ENCODE measurements at places on chromosomes 2 and 18. TPM values are rescaled to one million over a fixed set of nuclear protein-coding genes. Genes with fewer than 3 reads are reported as not detected.

The XPO1 gene
- 236 TPM for total RNA-seq

The DSC3 gene
- not detected for total RNA-seq

The PCARE gene
- not detected for total RNA-seq

DNA sequence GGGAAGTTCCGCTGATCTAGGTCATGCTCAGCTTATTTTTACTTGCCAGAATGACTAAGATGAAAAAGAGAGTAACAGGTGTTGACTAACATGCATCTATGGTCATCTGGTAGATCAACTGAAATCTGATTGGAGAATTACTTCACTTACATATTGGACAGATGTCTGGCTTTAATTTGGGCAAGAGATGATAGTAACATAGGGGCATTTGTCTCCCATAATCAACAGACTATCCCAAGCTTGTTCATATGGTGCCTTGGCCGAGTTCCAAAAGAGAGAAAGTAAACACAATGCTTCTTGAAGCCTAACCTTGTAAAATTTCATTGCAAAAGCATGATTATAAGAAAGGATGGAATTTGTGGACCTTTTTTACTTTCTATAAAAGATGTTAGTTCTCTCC lies 503.7 kb downstream of the ADCYAP1 start:
- no peaks in the 10 kb centered on the region for H3K27me3 ChIP-seq
- no peak overlapping the region for H3K27ac ChIP-seq
- no peak for DNase-seq
- H3K4me1 ChIP-seq, result peaks cover 20% of the 10 kb centered on the region

DNA sequence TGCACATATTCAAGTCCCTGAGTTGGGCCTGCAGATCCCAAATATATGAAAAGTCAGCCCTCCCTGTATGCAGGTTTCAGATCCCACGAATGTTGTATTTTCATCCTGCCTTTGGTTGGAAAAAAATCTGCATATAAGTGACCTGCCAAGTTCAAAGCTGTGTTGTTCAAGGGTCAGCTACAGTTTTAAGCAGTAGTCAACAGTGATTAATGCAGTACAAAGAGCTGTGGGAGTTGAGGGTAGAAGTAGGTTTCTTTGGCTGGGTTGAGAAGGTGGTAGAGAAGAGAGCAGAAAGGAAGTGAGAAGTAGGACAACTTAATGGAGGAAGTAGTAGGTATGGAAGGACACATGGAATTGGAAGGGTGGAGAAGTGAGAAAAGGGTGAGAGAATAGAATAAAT lies 127.9 kb downstream of the ANKRD44 start:
- no peak overlapping the region for H3K27ac ChIP-seq
- no peaks in the 10 kb centered on the region for H3K36me3 ChIP-seq
- no peak overlapping the region for H3K4me3 ChIP-seq
- no peaks in the 10 kb centered on the region for H3K4me1 ChIP-seq
- no peak for DNase-seq

The LBX2 gene
- 0.76 TPM for total RNA-seq
